Colonic mucosa (tissue), 4 donors: ENCODE measurements at places on chromosomes 6 and 20. TPM values are rescaled to one million over a fixed set of nuclear protein-coding genes. Genes with fewer than 3 reads are reported as not detected.
A peak's percentile ranks its signal among the peaks of the same experiment; 100 is the strongest.

- no peak for DNase-seq
Measured at GRCh38 chr6:136921936-136922684, at the start of gene SLC35D3. TSS of gene SLC35D3 (plus strand) at chr6:136922301. CDS start at chr6:136922429, 128 bp downstream.

- DNase-seq: no peak
Measured at GRCh38 chr6:42152024-42152423, 9.6 kb upstream of the C6orf132 start.

- peak; percentile 25 for DNase-seq
Measured at GRCh38 chr6:146582857-146583256, 15.9 kb upstream of the ADGB start.

GRCh38 chr6:26205625-26206574 is 118.7 kb downstream of the HFE start:
- no peak for DNase-seq

- DNase-seq: no peak
Measured at GRCh38 chr6:146526192-146526591, 17.4 kb upstream of the RAB32 start.

DNA sequence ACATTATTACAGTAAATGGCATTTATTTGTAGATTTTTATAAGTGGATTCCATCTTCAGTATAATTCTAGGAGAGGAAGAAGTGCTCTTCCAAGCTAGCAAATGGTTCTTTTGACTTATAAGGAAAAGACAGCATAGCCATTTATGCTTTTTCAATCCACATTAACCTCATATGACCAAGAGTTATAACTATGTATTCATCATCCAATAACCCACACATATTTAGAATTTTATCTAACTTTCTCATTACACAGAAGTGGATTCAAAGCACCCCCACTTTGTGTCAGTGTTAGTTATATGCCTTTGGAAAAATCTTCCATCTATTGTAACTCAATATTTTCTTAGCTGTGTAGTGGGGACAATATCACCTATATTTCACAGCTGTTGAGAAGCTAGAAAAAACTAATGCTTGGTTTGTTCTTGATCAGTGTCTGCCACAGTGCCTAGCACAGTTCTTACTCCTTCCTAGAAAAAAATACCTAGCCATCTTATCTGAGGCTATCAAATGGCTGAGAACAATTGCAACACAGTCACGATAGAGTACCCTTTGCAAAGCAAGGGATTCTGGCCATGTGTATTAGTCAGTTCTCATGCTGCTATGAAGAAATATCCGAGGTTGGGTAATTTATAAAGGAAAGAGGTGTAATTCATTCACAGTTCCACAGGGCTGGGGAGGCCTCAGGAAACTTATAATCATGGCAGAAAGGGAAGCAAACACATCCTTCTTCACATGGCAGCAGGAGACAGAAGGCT is 986.3 kb downstream of the TFAP2A start:
- DNase-seq: no peak

GRCh38 chr6:170249817-170250216 is 41.1 kb downstream of the DLL1 start:
- DNase-seq: no peak

DNA sequence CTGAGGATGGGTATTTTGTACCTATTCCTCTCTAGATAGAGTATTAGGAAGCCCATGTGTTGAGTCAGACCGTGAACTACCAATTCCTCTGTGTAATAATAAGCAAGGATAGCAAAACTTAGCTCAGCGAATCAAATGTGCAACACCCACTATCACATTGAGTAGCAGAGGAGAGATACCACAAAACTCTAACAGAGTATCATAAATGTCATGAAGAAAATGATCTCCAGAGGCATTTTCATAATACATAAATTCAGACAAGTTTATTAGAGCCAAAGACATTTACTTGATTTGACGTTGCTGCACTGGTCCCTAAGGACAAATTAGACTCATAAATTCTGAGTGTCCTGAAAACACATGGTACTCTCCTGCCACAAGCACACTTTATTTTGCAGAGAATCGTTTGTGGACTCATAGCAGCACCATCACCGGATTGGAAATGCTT is 245.2 kb downstream of the HAO1 start:
- DNase-seq: no peak

DNA sequence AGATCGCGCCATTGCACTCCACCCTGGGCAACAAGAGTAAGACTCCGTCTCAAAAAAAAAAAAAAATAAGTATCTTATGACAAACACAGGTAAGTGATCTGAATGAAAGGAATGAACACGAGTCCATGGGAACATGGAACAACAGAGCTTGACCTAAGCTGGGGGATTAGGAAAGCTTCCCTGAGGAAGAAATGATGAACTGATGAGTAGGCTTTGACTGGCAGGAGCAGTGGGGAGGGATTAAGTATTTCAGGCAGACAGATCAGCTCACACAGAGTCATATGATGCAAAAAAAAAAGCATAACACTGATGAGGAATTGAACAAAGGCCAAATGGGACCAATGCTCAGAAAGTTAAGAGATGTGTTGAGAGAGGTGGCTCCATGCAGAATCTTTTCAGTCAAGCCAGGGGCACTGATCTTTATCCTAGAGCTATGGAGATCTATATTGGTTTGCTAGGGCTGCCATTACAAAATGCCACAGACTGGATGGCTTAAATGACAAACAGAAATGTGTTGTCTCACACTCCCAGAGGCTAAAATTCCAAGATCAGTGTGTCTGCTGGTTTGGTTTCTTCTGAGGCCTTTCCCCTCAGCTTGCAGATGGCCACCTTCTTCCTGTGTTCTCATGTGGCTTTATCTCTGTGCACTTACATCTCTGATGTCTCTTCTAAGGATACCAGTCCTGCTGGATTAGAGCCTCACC is 85.6 kb downstream of the ANKRD6 start:
- DNase-seq: no peak

- no peak for DNase-seq
Measured at GRCh38 chr6:109363753-109364152, 18.5 kb downstream of the CD164 start.

DNA sequence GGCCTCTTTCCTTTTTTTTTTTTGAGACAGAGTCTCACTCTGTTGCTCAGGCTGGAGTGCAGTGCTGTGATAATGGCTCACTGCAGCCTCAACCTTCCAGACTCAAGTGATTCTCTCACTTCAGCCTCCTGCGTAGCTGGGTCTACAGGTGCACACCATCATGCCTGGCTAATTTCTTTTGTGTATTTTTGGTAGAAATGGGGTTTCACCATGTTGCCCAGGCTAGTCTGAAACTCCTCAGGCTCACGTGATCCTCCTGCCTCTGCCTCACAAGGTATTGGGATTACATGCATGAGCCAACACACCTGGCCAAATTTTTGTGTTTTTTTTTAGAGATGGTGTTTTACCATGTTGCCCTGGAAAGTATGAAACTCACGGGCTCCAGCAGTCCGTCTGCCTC is 29.3 kb downstream of the SRC start:
- no peak for DNase-seq

Gene GPSM3
- total RNA-seq: 8.6 TPM
